Activated T-helper 17 cell treated with anti-CD3 and anti-CD28 coated beads, Interleukin-2, amount 50 U/mL, for 72 hours (primary cell): ENCODE measurements at places on chromosomes 1 and 21. TPM values are rescaled to one million over a fixed set of nuclear protein-coding genes. Genes with fewer than 3 reads are reported as not detected.
A peak's percentile ranks its signal among the peaks of the same experiment; 100 is the strongest.

- no peak for ATAC-seq
Measured at GRCh38 chr21:16587141-16587581, 857.4 kb downstream of the USP25 start.

GRCh38 chr1:244836135-244836521, 670 bp downstream of the COX20 start:
- no peak for ATAC-seq

Gene TAS1R1
- total RNA-seq: not detected

- no peak for ATAC-seq
Measured at GRCh38 chr1:227947386-227947675, 401 bp downstream of the WNT9A start.

- no peak for ATAC-seq
Measured at GRCh38 chr1:119160866-119161265, 20.4 kb upstream of the WARS2 start.

DNA sequence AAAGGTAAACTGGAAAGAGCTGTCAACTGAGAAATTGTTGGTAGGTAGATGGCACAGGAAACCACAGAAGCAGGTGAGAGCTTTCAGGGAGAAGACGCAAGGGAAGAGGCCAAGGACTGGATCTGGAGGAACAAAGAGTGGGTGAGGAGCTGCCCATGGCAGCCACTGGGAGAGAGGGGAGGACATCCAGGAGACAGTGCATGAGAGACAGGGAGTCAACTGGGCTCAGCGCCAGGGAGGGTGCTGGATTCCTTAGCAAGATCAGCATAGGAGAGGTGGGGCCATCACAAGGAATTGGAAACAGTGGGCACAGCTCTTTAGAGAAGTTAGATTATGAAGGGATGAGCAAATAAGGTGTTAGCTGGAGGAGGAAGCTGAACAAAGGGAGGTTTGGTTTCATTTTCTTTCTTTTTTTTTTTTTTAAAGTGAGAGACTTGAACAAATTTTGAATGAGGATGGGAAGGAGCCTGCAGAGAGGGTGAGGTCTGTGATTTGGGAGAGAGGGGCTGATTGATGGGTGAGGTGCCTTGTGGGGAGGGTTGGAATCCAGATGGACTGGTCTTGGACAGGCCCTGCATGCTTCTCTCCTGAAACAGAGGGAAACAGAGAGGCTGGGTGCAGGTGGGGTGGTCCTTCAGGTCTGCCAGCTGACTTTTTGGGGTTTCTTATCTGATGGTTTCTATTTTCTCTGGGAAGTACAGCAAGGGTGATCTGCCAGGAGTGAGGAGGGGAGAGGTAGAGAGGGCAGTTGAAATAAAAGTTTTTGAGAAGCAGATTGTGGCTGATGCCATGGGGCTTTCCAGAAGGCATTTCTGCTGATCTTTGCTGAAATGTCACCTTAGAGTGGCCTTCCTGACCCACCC, 5.4 kb downstream of the CYP4B1 start:
- no peak for ATAC-seq

Gene GREM2
- 7.5 TPM for total RNA-seq

DNA sequence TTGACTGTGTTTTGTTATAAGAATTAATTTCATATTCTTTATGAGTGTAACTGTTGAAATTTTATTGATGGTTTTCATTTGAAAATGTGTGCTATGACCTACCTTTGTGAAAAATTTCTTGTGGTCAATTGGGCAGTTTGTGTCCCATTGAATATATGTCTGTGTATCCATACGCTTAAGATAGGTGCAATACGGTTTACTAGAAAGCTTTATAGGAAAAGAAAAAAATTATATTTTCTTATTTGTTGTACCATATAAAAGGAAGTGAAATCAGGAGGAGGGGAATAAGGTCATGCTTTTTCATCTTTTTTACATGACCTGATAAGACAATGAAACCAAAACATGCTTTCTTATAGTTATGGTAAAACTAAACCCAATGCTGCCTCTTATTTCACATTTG, 807.7 kb downstream of the USP25 start:
- no peak for ATAC-seq

- no peak for ATAC-seq
Measured at GRCh38 chr21:35850542-35851103, 209.7 kb downstream of the SETD4 start.

DNA sequence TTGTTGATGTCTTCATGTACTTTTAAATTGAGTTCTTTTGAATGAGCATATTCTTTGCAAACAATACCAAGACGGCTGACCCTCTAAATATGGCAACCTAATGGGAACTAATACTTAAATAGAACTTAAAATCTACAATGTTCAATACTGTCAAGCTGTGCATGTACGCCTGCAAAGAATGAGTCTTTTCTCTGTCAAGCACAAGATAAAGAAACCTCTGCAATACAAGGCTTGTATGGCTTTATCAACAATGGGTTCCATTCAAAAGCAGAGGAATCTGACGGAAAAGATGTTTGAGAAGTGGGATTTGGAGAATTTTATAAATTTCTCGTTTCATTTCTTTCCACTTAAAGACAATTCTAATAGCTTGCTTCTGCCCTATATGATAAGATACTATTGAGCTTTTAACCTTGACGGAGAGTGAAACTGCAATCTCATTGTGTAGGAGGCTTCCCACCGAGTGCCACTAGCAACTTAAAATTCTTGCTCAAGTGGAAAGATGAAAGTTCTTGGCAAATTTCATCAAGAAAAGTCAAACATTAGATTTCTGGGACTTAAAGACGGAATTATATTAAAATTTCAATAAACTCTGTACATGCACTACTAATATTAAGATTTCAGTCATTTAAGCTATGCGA, 119.8 kb downstream of the RGS21 start:
- no peak for ATAC-seq

Gene ASPM
- total RNA-seq: 59.0 TPM

DNA sequence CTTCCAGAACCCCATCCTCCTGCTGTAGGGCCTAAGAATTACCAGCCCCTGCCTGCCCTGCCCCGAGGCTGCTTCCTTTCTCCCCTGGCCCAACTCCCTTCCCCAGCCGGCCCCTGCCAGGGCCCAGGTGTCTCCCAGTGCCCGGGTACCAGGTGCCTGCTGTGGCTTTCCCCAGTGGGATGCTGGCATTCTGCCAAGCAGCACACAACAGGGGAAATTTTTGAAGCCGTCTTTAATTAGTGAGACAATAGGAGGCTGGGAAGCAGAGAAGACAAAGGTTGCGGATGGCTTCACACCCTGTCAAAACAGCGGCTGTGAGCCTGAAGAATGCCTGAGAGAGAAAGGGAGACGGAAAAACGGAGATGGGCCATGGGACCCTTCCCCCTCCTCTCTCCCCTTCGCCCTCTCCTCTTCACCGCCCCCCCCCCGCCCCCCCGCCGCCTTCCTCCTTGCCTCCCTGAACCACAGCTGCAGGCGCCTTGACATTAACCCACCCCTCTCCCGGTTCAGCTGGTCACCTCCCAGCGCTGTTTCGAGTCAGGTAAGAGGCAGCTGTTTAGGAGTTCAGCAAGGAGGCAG, 33.6 kb downstream of the LRRN2 start:
- no peak for ATAC-seq

GRCh38 chr1:218249338-218250140, 35.6 kb upstream of the RRP15 start:
- no peak for ATAC-seq

- no peak for ATAC-seq
Measured at GRCh38 chr1:89005286-89006151, 13.1 kb upstream of the KYAT3 start.

Gene OR2L2
- 0.11 TPM for total RNA-seq

Gene KIF26B
- not detected for total RNA-seq

Gene OR10J1
- not detected for total RNA-seq

GRCh38 chr1:234955107-234955731, 173.4 kb downstream of the TOMM20 start:
- peak; percentile 47 for ATAC-seq

GRCh38 chr1:47616036-47616435, 178.2 kb downstream of the FOXD2 start:
- ATAC-seq: no peak

Gene RIMKLA
- 6.4 TPM for total RNA-seq

GRCh38 chr1:9890224-9890731, 19.8 kb downstream of the CTNNBIP1 start:
- ATAC-seq: no peak

DNA sequence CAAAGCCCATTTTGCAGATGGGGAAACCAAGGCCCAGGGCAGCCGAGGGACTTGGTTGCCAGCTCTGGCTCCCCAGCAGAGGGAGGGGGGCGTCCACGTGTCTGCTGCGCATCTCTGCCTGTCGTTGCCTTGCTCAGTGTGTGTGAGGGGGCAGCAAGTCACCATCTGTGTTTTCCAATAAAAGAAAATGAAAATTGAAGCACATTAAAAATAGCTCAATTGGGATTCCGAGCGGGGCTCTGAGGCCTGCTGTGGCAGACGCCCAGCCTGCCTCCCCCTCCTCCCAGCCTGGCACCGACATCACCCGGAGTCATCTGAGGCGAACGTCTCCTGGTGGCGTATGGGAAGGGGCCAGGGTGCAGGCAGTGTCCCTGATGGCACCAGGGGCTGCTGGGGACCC, 51.2 kb downstream of the EPHB2 start:
- no peak for ATAC-seq

Gene DENND1B
- 17.1 TPM for total RNA-seq

GRCh38 chr1:246104927-246105326, 402.2 kb downstream of the SMYD3 start:
- no peak for ATAC-seq
